Stimulated activated CD4-positive, alpha-beta T cell treated with anti-CD3 and anti-CD28 coated beads, Interleukin-15, amount 100 ng/mL, for 1 hour (primary cell): ENCODE measurements at places on chromosomes 11 and 22.

DNA sequence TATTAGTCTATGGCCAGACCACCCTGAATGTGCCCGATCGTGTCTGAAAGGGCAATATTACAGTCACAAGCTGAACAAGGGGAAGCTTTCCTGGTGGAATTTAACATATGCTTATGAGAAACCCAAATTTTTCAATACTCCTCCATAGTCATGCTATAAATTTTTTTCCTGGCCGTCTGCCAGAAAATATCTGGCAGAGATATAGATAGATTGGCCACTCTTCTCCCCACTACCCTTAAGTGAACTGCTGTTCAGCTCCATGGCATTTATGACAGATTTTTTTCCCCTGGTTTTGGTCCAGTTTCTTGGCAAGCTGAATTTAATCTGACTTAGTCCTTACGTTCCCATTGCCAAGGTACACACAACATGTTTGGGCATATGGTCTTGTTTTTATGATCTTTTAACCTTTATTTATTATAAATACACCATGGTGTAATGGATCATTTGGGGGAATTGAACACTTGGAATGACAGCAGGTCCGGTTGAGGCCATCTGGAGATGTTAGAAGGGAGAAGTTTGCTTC is 328.5 kb downstream of the CNTN5 start:
- no peak for DNase-seq

DNA sequence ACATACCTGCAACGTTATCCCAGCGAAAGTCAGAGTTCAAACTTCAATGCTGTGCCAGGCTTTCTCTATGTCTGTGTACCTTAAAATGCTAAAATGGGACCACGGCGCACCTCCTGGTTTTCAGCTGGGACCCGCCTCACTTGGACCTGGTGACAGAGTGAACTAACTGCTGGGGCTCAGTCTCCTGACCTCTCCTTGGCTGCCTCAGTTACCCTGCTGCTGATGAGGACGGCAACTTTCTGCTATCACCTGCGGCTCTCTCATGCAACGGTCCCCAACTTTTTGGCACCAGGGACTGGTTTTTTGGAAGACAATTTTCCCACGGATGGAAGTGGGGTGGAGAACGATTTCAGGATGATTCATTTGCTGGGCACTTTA is 402.8 kb downstream of the BRD1 start:
- DNase-seq: no peak

DNA sequence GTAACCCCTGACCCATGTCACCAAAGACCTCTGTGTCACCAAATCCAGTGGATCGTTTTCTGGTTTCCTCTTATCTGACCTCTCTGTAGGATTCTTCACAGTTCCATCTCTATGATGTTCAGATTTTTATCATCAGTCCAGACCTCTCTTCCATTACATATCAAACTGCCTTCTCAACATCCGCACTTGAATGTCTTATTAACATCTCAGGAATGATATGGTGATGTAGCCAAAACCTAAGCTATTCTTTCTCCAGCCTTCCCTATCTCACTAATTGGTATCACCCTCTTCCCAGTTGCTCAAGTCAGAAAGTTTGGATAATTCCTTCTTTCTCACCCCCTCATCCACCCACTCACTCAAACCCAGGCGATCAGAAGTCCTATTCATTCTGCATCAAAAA is 13.4 kb downstream of the APLNR start:
- DNase-seq: no peak

- no peak for DNase-seq
Observed at GRCh38 chr11:35394941-35395340, 24.4 kb downstream of the SLC1A2 start.

DNA sequence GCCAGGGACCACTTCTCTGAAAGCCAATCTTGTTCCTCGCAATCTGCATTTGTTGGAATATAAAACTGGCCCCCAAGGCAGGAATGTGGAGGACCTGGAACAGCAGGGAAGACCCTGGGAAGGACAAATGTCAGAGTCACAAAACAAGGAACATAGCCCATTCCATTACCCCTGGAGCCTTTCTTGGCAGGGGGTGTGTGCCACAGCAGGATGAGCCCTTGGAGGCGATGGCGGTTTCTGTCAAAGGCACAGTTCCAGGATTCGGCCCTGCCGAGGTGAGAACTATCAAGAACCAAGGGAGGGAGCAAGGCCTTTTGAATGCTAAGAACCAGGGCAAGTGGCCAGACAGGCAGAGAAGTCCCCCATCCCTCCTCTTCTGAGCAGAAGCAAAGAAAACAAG is 204.3 kb downstream of the TRIM29 start:
- DNase-seq: no peak

- no peak for DNase-seq
Observed at GRCh38 chr11:119337581-119338317, 2.9 kb downstream of the C1QTNF5 start.

- DNase-seq: no peak
Observed at GRCh38 chr11:73734993-73735392, 25.9 kb downstream of the RAB6A start.
